Airway epithelial cell (primary cell): ENCODE measurements at places on chromosomes 6 and 20. TPM values are rescaled to one million over a fixed set of nuclear protein-coding genes. Genes with fewer than 3 reads are reported as not detected.

The SYTL3 gene
- 0.99 and 1.5 TPM in 2 replicates for total RNA-seq

The HLA-DRB5 gene
- total RNA-seq, result not detected in 2 replicates

The PPIL6 gene
- total RNA-seq, result 0.84 and 2.0 TPM in 2 replicates

The CNR1 gene
- not detected in 2 replicates for total RNA-seq

The CDH22 gene
- total RNA-seq, result not detected in 2 replicates

The HDGFL1 gene
- total RNA-seq, result not detected in 2 replicates
